Tongue (tissue), 3 donors: ENCODE measurements at places on chromosomes 11 and 22. TPM values are rescaled to one million over a fixed set of nuclear protein-coding genes. Genes with fewer than 3 reads are reported as not detected.
A peak's percentile ranks its signal among the peaks of the same experiment; 100 is the strongest.

DNA sequence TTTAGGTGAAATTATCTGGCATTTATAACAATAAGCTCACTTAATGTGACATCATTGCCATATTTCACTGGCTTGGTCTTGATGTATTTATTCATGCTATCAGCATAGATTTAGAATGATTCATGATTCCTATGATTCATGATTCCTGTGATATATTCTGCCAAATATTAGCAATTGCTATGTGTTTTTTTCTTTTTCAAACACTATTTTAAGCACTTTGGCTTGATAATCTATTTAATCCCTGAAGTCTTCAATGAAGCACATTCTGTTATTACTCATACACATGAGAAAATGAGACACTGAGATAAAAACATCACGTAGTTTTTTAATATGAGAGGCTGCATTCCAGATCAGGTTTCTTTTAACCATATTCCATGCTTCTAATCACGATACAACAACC is 78.5 kb downstream of the LUZP2 start:
- no peak for DNase-seq

The SAA4 gene
- not detected for total RNA-seq

GRCh38 chr11:30967579-30967978 is 381.4 kb upstream of the MPPED2 start:
- no peak for DNase-seq

GRCh38 chr22:37461961-37462360 is 24.2 kb downstream of the MFNG start:
- DNase-seq, result no peak

GRCh38 chr11:32602657-32603415 is 19.2 kb downstream of the EIF3M start:
- DNase-seq, result no peak

The BTG4 gene
- 3.0 TPM for total RNA-seq

The P2RX6 gene
- 19.3 TPM for total RNA-seq

GRCh38 chr11:96752221-96752620 is 362.4 kb downstream of the JRKL start:
- no peak for DNase-seq

DNA sequence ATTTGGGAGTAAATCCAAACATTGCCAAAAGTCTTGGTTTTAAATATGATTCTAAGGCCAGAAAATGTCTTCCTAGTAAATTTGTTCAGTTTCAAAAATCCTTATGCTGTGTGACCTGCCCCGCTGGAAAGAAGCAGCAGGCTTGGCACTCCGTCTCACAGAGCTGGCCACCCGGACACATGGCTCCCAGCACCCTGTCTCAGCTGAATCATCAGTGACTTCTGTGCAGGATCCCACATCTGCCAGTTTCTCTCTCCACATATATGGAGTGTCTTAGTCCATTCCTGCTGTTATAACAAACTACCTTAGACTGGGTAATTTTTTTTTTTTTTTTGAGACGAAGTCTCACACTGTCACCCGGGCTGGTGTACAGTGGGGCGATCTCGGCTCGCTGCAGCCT is 356.7 kb downstream of the TBC1D22A start:
- no peak for DNase-seq

- peak; percentile 17 for DNase-seq
Observed at GRCh38 chr11:10975287-10975721, 117.5 kb upstream of the ZBED5 start.

The SMARCB1 gene
- total RNA-seq, result 22.1 TPM

GRCh38 chr11:30879322-30880005 is 293.3 kb upstream of the MPPED2 start:
- DNase-seq, result peak; percentile 46

DNA sequence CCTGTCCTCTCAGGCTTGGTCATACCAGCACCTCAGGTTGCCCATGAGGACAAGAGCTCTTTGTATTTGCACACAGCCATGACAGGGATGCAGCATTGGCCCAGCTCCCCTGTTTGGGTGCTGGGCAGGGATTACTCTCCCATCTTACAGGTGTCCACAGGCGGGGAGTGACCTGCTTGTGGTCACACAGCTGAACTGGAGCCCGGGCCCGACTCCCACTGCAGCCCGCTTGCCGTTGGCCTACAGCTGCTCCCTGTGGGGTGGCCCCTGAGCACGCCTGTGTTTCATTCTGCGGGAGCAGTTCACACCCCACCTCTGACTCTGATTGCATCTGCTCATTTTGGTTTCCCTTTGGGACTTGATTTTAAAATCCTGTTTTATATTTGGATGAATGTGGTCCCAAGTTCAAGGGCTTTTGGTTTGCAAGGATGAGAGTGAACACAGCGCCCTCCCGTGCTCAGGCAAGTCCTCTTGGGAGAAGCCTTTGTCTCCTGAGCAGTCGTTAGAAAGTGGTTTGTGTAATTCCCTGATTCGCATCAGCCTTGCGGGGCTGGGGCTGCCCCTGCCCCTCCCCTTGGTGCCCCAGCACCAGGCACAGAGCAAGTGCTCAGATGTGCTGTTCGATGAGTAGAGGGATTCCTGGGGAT is 9.3 kb downstream of the PICK1 start:
- DNase-seq, result no peak

- no peak for DNase-seq
Observed at GRCh38 chr11:28965819-28966218, 857.6 kb downstream of the METTL15 start.

The RASL10A gene
- total RNA-seq, result 12.3 TPM

DNA sequence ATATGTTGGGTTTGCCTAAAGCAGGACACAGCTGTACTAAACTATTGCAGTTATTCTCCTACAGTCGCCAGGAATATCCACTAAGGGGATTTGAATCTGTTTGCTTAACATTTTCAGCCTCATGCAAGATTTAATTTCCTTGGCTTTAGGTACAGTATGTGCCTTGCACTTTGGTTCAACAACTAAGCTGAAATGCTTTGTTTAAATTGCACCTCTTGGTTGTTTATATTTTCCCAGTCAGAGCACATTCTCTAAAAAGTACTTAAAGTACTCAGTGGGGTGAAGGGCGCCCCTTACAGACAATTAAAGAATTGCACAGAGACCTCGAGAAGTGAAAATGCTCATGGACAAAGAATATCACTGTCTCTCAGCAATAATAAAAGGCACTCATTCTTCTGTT is 107.8 kb upstream of the MTNR1B start:
- peak; percentile 76 for DNase-seq

DNA sequence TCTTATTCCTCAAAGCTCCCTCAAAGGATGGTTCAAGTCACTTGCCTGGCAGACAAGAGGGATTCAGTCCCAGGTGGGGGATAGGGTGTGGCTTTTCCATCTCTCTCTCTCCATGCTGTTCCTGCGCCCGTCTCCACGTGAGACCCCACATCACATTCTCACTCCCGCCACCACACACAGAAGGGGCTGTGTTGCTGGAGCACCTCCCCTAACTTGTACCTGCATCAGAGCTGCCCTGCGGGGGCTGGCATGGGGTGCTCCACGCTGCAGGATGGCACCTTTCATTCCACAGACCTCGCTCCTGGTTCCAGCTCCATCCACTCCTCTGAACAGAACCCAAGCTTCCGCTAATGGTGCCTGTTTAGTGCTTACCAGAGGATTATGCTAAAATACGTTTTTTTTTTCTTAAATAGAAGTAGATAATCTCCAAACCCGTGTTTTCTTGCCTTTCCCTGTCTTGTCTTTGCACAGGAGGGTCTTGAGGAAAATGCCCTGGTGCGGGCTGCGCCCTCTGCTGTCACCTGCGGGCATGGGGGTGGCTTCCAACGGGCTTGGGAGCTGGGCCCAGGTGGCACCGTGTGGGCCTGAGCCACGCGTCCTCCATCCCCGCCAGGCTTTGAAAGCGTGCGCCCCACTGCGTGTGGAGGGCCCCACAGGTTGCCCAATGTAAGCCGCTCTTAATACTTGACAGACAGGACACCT is 985.6 kb downstream of the BRD1 start:
- no peak for DNase-seq

DNA sequence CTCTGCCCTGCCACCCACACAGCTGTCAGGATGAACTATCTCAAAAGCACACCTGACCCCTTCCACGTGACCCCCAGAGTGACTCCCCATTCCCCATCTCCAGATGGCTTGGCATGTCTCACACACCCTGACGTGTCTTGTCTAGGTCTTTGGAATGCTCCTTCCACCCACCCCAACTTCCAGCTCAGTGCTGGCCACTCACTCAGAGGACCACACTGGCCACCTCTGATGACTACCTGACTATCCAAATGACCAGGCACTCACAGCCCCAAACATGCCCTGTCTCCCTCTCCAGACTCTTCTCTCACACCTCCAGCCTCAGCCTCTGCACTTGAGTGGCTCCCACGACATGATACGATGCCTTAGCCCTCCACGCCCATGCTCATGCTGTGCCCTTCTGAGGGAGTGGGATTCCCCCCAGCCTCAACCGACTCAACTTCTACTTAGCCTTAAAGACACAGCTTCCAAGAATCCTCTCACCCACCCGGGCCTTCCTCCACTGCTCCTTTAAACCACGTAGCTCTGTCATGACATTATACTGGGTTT is 259.4 kb downstream of the BUD13 start:
- DNase-seq, result no peak

DNA sequence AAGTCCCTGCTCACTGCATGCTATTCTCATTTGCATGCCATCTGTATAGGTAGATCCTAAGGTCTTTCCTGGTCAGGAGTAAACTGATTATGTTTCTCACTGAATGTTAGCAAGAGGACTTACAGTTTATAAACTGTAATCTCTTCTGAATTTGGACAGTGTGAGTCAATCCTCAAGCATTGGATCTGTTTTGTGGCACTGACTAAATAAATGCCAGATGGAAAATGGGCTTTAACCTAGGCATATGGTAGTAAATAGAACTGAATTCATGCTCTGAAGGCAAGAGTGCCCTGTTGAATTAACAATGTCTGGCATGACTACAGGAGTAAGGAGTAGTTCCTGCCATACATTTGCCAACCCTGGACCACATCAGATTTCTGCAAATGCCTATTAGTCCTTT is 11.4 kb downstream of the FAM181B start:
- DNase-seq, result no peak

DNA sequence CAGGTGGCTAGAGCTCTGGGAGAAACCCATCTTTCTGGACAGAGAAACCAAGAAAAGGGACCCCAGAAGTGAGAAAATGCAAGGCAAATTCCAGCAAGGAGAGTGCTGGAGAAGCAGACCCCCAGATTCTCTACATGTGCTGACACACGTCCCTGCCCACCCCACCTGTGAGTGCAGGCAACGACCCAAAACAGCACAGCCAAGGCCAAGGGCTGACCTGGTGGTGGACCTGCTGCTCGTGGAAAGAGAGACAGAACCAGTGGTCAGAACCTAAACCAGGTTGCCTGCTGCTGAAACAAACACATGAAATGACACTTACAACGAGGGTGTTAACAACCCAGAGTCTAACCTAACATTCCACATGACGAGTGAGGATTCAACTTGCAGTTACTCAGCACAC is 24.6 kb downstream of the TRMU start:
- no peak for DNase-seq

DNA sequence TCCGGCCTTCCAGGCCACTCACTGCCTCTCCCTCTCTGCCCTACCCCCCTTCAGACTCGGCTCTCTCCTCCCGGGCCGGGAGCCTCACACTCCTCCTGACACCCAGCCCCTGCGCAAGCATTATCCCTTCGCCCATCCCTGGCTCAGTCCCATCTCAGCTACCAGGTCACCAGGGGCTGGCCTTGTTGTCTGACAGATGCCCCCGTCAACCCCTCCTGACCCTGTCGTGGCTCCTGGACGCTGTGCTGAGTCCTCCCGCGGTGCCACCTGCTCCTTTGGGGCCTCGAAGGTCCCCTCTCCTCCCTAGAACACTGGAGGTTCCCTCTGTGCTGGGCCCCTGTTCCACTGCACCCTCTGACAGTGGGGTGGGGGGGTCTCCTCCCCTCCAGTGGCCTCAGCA is 32.9 kb downstream of the TRMU start:
- no peak for DNase-seq

DNA sequence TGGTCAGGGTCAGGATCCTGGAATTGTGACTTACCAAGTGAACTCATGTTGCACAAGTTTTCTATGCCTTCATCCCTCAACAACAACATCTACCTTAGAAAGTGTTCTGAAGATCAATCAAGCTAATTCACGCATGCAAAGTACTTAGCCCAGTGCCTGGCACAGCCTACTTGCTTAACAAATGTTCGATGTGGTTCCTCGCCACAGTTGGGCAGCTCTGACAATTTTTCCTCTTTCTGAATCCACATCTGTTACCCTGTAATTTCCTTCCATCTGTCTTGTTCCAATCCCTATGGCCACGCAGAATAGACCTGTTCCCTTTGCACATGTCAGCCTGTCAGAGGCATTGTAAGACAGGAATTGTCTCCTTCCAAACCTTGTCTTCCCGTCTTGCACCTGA is 1415.2 kb downstream of the TBC1D22A start:
- DNase-seq, result no peak
